Neural progenitor cell (in vitro differentiated cells): ENCODE measurements at places on chromosomes 11 and 22.

- no peak for DNase-seq
Measured at GRCh38 chr11:62205441-62205840, 3.0 kb upstream of the SCGB2A1 start.

DNA sequence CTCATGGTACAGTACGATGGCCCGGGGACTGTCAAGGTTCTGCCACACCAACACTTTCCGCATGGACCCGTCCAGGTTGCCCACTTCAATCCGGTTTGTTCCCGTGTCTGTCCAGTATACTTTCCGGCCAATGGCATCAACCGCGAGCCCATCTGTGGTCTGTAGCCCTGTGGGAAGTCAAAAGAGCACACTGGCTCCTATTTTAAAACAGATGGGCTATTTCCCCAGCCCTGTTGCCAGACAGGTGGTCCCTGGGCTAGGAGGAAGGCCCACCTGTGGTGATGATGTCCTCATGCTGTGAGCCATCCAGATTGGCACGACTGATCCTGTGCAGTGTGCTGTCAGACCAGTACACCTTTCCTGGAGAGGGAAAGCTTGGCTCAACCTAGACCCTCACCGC is 30.4 kb upstream of the CKAP5 start:
- no peak for DNase-seq

DNA sequence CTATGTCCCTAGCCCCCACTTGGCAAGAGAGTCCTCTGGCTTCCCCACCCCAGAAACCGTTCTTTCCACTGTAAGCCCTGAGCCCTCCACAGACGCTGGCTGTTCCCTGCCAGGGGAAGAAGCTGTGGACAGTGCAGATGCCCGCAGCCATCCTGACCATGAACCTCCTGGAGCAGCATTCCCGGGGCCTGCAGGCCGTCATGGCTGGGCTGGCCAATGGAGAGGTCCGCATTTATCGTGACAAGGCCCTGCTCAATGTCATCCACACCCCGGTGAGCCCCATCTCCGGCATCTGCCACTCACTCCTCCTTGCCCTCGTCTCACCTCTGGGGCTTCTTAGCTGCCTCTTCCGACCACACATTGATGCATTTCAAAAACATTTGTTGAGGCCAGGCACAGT is 13.2 kb downstream of the BBS1 start:
- no peak for DNase-seq

DNA sequence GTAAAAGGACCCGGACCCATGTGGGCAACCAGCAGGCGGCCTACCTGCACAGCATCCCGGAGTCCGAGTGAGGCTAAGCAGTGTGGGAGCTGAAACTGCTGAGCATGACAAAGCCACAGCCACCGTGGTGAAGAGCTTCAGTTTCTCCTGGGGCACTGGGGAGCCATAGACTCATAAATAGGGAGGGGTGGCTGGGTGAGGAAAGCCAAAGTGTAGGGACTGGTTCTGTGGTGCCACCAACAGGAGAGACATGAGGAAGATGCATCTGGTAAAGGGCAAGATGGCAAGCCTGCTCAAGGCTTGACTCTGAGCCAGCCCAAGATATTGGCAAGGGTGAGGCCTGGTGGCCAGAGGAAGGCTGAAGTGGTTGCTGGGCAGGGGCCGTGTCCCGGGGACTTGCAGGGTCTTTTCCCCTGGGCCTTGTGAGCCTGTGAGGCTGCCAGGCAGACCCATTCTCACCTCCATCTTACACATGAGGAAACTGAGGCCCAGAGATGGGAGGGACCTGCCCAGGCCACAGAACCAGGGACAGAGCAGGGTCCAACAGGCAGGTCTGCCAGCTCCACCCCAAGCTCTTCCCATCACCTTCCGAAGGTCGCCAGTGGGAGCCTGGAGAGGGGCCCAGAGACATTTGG is 30.4 kb downstream of the CYTH4 start:
- DNase-seq = no peak
